ENCODE measurements at places on chromosomes 12 and 14. TPM values are rescaled to one million over a fixed set of nuclear protein-coding genes. Genes with fewer than 3 reads are reported as not detected.
A peak's percentile ranks its signal among the peaks of the same experiment; 100 is the strongest.

P2RX2 gene
- total RNA-seq = not detected

IL31 gene
- not detected for total RNA-seq

IFNG gene
- total RNA-seq = not detected

RASAL1 gene
- not detected for total RNA-seq

SFSWAP gene
- 27.8 TPM for total RNA-seq

ANO4 gene
- total RNA-seq = 0.16 TPM

SPIC gene
- not detected for total RNA-seq

ZDHHC22 gene
- 1.9 TPM for total RNA-seq

NEDD1 gene
- total RNA-seq = 24.3 TPM

IFT81 gene
- total RNA-seq = 40.8 TPM

DNA sequence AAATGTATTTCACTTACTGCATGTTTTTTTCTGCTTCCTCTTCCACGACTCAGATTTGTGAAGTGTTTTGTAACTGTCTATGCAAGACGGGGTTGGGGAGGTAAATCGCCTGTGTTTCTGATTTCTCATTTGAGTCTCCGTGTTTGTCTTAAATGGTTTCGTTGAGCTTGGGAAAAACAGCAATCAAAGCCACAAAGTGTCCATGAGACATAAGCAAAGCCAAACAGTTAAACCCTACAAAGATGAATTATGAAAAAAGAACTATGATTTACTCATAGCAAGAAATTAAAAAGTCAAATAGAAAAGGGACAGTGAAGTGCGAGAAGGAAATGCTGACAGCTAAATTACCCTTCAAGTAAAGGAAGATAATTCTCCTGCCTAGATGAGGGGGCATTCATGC, 164.3 kb upstream of the TMPO start:
- DNase-seq = no peak

- DNase-seq = no peak
Measured at GRCh38 chr12:122754790-122755189, 2.2 kb downstream of the DENR start.

GRCh38 chr12:65632131-65632855, 192.0 kb upstream of the HMGA2 start:
- DNase-seq = no peak

DNA sequence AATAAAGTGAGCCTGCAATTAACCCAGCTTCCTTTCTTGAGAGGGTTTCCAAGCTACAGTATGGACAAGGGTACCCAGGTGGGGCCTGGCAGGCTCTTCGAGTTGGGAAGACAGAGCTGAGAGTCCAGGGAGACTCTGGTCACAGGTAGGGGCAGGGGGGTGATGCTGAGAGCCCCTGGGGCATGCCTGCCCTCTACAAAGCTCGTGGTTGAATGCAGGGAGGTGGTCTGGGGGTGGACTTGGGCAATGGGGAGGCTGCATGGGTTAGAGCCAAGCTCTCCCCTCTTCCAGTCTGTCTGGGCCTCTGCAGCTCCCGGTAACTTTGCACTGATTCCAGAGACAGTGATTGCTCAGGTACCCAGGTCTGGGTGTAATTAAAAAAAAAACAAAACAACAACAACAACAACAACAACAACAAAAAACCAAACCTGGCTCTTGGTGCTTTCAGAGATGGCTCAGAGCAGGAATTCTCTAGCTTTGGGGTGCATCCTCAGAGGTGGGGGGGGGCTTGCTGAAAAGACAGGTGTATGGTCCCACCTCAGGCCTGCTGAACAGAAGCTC, 30.8 kb upstream of the PPP2R5C start:
- no peak for DNase-seq

- no peak for DNase-seq
Measured at GRCh38 chr12:60210756-60211155, 614.9 kb downstream of the SLC16A7 start.

- no peak for DNase-seq
Measured at GRCh38 chr14:20978687-20979086, 11.1 kb upstream of the METTL17 start.

- DNase-seq = peak; percentile 62
Measured at GRCh38 chr12:53486736-53487487, 12.3 kb downstream of the MAP3K12 start.

- DNase-seq = peak; percentile 78
Measured at GRCh38 chr14:68359837-68360552, 432.9 kb downstream of the ZFP36L1 start.

DNA sequence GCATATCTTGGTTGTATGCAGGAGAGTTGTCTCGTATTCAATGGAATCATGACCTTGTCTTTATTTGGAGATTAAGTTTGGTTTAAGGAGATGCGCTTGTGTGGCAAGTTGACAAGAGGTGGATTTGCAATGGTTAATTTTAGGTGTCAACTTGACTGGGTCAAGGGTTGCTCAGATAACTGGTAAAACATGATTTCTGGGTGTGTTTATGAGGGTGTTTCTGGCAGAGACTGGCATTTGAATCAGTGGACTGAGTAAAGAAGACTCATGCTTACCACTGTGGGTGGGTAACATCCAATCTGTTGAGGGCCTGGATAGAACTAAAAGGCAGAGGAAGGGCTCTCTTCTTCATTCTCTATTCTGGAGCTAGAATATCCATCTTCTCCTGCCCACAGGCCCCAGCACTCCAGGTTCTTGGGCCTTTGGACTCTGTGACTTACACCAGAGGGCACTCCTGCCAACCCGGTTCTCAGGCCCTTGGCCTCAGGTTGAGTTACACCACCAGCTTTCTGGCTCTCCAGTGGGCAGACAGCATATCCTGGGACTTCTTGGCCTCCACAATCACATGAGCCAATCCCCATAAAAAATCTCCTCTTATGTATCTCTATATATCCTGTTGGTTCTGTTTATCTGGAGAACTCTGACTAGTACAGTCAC, 141.5 kb upstream of the ARID2 start:
- DNase-seq = no peak

DNA sequence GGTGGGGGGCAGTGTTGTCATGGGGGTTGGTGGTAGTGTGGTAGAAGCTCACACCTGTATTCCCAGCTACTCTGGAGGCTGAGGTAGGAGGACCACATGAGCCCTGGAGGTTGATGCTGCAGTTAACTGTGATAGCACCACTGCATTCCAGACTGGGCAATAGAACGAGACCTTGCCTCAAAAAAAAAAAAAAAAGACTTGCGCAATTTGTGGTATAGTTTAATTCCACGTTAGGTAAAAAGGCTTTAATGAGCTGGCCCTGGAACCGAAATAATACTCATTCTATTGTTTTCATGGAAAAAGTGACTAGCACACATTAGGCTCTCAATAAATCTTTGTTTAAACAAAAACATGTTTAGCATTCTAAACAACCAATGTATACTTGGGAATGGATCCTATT, 25.4 kb upstream of the NAP1L1 start:
- no peak for DNase-seq

DNA sequence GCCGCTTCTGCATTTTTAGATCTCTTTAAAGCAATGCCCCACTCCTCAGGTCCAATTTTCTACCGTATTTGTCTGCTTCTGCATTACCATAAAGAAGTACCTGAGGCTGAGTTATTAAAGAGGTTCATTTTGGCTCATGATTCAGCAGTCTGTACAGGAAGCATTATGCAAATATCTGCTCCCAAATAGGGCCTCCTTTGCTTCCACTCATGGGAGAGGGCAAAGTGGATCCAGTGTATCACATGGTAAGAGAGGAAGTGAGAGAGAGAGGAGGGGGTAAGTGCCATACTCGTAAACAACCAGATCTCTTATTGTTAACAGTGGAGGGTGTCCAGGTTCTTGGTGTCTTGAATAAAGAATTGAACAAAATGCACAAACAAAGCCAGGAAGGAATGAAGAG, 316.1 kb upstream of the SEL1L start:
- no peak for DNase-seq

GRCh38 chr14:94009767-94010166, 12.7 kb downstream of the CCDC197 start:
- DNase-seq = no peak

DNA sequence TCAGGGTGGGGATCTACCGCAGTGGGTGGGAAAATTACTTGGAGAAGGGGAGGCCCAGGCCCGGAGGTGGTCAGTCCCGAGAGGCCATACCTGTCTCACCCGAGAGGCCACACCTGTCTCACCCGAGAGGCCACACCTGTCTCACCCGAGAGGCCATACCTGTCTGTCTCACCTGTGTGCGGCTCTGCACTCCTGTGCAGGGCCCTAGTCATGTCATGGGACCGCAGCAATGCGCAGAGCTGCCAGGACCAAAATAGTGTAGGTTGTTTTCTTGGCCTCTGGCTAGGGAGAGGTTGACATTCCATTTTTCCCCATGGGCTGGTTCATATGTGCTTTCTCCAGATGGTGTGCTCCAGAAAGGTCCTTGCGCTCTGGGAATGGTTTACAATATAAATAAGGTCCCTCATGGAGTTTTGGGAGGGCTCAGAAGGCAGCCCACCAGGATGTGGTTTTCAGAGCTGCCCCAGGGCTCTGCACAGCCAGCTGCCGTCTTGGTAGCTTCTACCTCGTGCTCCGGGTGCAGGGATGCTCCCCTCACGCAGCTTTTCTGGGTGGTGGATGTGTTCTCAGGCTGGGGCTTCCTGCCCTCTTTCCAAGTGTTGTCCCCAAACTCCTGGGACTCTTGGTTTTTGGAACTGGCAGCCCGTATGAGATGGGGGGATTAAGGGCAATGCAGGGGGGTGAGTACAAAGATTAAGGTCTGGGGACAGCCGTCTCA, 58.2 kb downstream of the CACNA1C start:
- DNase-seq = peak; percentile 46

All from sigmoid colon (tissue), 7 donors.